ENCODE measurements at places on chromosomes 11 and 22.
A peak's percentile ranks its signal among the peaks of the same experiment; 100 is the strongest.

DNA sequence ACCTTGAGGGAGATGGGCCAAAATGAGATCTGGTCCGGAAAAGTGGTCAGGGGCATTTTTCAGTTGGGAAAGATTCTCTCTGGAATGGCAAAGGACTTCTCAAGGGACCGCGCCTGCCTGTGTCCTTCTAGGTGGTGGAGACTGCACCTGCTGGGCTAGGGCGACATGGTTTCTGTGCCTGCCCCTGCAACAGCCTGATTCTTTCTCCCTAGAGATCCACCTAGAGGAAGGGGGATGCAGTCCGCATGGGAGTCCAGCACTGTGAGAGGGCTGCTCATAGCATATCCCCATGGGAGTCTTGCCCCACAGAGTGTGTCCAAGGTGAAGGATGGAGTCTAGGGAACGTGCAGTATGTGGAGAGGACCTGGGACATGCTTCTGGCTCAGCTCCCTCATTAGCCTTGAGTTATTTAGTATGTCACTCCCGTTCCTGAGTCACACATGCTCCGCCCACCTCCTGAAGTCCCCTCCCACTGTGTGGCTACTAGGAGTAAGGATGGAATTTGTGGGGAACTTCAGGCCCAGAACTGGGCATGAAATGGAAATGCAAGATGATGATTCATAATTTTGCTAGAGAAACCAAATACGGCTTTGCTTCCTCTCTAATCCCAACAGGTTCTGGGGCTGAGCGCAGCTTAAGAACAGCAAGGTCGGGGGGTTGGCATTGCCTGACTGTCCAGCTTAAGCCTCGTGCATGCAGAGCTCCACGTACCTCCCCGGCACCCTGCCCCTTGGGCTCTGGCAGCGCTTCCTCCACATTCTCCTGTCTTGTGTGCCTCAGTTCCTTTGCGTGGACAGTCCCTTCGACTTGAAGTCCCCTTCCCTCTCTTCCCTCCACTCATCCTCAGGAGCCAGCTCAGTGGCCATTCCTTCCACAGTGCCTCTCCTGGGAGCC lies 35.0 kb downstream of the GRIK4 start:
- DNase-seq, result no peak

GRCh38 chr11:133929401-133930052 lies 27.2 kb downstream of the IGSF9B start:
- DNase-seq, result no peak

GRCh38 chr11:77589181-77589520 lies 602 bp upstream of the AQP11 start:
- no peak for DNase-seq

- no peak for DNase-seq
These were observed 30.5 kb downstream of the RRM1 start for GRCh38 chr11:4125141-4125540.

DNA sequence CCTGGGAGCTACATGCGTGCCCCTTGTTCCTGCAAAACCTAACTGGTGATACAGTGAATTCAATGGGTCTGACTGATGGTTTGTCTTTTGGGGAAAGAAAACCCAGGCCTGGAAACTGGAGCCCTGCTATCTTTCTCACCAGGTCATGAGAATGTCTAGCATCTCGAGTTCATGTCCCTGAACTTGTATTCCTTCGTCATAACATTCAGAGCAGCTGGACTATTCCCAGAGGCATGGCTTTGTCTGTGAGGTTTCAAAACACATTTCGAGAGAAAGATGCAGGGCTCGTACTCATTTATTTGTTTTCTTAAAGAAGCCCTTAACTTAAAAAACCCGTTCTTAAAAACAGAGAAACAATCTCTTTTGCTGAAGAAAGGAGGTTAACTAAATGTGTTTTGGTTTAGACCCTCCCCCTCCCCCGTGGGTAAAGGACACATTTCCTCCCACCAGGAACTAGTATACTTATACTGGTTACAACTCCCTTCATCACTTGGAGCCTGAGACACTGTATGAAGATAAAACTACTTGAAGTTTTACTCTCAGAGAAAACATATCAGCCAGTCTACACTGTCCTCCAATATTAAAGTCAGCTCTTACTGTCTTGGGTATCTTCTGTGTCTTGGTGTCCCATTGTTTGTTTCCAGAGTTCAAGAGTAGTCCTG lies 43.2 kb downstream of the ME3 start:
- no peak for DNase-seq

GRCh38 chr11:12243486-12243885 lies 133.1 kb downstream of the MICAL2 start:
- DNase-seq, result no peak

DNA sequence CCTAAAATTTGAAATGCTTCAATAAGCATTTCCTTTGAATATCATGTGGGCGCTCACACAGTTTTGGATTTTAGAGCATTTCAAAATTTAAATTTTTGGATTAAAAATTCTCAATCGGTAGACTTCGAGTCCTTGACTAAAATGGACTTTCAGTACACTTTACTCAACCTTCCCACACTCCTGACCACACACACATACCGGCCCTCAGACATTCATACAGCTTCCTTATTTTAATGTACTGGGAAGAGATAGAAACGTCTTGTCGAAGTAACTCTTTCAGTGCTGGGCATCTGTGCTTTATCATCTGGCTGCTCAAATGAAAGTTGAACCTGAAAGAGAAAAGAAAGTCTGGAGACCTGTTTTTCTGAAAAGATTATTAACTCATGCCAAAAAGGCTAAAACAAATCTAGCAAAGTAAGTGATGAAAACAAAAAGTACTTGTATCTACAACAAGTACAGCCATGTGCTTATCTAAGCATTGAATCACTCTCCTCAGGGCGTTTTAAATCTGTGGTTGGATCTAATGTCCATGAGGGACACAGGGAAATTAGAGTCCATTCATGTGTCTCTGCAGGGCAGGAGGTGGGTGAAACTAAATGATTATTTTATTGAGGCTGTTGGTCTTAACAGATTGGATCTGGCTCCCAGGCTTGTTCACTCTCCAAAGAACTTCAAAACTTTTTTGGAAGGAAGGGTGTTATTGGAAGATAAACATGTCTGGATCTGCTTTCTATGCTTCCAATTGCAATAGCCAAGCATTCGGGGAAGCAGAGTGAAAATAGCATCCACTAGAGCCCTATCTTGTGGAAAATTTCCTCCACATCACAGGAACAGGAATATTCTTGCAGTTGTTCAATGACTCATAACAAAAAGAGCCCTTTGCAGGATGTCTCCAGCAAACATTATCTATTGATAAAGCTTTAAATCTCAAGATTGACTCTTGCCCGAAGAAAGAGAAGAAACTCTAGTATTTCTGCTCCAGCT lies 47.0 kb downstream of the CARD18 start:
- no peak for DNase-seq

DNA sequence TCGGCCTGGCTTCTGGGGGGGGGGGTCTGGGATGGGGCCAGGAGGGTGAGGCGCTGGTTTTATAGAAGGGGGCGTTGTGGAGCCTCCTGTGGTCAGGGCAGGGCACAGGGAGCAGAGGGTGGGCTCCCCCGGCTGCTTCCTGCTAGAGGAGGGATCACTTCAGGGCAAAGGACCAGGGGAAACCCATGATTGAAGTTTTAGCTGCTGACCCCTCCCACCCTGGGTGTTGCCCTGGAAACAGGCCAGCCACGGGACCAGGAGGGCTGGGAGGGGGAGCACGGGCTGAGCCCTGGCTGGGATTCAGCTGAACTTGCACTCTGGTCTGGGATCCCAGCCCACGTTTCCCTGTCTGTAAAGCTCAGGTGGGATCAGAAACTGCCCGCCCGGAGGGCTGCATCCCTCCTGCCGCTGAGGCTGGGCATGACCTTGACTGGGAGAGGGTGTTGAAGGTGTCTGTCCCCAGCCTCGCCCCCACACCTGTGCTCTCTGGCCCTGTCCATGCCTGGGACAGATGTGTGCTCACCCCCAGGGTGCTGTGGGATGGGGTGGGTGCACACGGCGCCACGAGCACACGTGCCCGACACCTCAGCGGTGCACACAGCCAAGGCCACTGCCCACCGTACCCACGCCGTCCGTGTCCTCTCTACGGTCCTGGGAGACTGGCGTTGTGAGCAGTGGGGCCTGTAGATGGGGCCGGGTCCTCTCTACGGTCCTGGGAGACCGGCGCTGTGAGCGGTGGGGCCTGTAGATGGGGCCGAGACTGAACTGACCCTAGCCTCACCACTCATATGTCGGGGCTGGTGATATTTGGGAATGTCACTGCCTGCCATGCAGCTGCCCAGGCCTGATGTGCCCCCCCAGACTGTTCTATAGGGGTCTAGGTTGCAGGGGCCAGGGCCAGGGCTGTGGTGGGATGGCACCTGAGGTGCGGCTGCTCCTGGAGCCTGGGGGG lies 2.3 kb downstream of the TSPAN4 start:
- peak; percentile 93 for DNase-seq

- no peak for DNase-seq
These were observed 57.2 kb upstream of the FAM181B start for GRCh38 chr11:82790723-82791484.

DNA sequence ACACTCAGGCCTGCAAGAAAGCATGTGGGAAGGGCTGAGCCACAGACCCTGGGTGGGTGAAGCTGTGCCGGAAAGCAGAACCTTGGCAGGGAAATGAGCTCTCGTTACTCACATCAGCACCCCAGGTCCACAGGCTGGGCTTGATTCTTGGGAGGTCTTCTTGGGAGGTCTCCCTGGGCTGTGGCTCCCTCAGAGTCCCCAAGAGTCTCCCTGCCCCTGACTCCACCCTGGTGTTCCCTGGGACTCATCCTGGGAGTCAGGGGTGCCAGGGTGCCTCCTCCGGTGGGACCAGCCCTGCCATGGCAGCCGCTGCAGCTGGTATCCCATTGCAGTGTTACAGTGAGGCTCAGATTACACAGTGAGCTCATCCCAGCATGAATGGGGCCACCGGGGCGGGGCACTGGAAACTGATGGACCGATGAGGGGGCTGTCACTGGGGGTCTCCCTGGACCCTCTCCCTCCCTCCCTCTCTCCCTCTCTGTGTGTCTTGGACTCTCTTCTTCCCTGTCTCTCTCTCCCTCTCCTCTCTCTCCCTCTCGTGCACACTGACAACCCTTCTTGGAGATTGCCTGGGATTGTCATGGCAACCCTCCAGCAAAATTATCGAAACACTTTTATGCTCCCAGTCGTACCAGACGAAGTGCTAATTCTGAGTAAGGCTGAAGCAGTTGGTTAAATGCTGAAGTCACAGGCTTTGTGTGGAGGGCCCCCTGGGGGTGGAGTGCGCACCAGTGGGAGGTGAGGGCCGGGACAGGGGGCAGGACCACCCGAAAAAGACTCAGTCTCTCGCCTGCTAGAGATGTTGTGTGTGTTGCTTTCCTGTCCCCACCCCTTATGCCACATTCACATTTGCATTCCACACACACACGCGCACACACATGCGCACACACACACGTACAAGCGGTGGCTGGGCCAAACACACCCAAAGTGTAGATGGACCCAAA lies 8.6 kb upstream of the C11orf96 start:
- no peak for DNase-seq

GRCh38 chr11:30128269-30128932 lies 102.4 kb upstream of the FSHB start:
- no peak for DNase-seq

DNA sequence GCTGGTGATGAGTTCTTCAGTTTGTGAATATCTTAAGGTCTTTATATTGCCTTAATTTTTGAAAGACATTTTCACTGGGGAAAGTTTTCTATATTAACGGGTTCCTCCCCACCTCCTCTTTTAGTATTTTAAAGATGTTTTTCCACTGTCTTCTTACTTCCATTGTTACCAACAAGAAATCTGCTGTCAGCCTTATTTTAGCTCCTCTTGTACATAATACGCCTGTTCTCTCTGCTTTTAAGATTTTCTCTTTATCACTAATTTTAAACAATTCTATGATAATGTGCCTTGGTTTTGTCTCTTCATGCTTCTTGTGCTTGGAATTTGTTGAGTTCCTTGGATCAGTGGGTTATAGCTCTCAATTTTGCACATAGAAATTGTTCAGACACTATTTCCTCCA lies 280.4 kb downstream of the DCDC1 start:
- no peak for DNase-seq

GRCh38 chr11:122572592-122572991 lies 82.9 kb upstream of the UBASH3B start:
- DNase-seq, result no peak

- DNase-seq, result no peak
These were observed 849 bp upstream of the APOBEC3B start for GRCh38 chr22:38981005-38981991.

- no peak for DNase-seq
These were observed 104.0 kb downstream of the APOL5 start for GRCh38 chr22:35821654-35822053.

DNA sequence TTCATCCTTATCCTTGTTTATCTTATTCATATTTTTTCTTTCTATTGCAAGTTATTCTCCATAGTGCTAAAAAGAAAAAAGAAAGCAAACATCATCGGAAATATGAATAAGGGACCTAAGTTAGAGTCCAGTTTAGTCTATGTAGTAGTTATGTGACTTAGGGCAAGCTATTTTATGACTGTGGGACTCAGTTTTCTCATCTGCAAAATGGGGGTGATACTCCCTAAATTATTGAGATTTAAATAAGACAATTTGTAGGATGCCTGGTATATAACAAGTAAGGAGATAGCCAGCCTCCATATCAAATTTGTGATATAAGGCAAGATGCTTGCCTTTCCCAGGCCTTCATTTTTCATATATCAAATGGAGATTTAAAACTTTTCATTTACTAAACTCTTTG lies 69.5 kb downstream of the MAML2 start:
- no peak for DNase-seq

- no peak for DNase-seq
These were observed 495.0 kb downstream of the BRD1 start for GRCh38 chr22:49332691-49333090.

DNA sequence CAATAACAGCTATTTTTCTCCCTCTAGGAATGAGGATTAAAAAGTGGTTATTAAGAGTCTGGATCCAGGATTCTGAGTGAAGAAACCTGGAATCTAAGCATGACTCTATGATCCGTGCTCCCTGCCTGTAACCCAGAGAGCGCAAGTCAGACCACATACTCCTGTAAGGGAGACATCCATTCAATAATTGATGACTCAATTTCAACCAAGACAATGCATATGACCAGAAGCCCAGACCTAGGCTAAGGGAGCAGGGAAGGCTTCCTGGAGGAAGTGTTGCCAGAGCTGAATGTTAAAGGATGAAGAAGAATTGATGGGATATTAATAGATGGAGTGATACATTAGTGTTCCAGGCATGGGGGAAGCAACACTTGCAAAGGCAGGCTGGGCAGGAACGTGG lies 13.8 kb upstream of the PAMR1 start:
- no peak for DNase-seq

GRCh38 chr11:108698844-108699642 lies 34.2 kb downstream of the DDX10 start:
- no peak for DNase-seq

GRCh38 chr11:117218133-117218915 lies 13.5 kb downstream of the PCSK7 start:
- no peak for DNase-seq

Measured in left forelimb (tissue), 1 donor.